ENCODE measurements at places on chromosomes 16 and 17.

DNA sequence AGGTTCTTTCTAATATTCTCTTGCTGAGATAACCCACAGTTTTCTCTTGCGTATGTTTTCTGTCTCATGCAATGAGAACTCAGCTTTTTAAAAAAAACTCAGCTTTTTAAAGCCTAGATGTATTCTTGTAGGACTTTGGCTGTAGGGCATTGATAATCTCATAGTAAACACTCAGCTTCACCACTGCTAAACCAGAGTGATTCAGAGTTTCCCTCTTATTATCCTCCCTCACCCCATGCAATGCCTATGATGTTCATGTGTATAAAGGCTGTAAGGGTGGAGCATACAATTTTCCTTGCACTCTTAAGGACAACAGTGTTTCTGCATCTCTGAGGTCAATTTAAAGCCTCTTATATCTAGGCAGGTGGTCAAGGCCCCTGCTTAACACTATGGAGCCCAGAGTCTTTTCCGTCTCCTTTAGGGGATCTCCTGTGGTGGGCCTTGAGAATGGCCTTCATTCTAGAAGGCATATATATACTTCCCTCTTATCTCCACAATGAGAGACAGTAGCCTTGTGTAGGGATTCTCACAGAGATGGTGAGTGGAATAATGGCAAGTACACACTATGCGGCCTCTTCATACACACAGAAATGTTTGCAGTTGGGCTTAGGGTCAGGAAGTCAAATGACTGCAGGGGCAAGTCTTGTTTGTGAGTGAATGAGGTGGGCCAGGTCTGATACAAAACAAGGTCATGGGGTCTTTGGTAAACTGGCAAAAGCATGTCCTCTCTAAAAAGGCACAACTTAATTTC, 279.6 kb downstream of the HS3ST3A1 start:
- no peak for DNase-seq

- DNase-seq, result no peak
These were observed 14.1 kb upstream of the NUDT16L1 start for GRCh38 chr16:4679156-4679849.

- DNase-seq, result no peak
These were observed 24.5 kb upstream of the CIBAR2 start for GRCh38 chr16:85136702-85137322.

DNA sequence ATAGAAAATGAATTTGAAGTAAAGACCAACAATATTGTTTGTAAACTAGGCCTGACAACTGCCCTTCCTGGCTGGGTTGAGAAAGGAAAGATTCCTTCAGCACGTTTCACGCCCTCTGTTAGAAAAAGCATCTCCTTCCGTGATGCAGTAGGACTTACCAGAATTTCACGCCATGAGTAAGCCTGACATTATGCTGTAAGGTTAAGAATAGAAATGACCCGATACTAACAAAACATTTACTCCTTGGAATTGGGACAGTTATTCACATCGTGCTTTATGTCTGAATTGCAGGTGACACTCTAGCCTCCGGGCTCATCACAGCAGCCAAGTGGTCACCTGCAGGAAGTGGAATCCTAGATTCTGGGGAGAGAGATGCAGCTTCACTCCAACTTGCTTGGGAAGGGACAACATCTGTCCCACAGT, 17.5 kb downstream of the MARCHF10 start:
- no peak for DNase-seq

GRCh38 chr17:82063424-82064415, 1.9 kb downstream of the DUS1L start:
- no peak for DNase-seq

- no peak for DNase-seq
These were observed 7.3 kb downstream of the C16orf86 start for GRCh38 chr16:67673712-67674580.

DNA sequence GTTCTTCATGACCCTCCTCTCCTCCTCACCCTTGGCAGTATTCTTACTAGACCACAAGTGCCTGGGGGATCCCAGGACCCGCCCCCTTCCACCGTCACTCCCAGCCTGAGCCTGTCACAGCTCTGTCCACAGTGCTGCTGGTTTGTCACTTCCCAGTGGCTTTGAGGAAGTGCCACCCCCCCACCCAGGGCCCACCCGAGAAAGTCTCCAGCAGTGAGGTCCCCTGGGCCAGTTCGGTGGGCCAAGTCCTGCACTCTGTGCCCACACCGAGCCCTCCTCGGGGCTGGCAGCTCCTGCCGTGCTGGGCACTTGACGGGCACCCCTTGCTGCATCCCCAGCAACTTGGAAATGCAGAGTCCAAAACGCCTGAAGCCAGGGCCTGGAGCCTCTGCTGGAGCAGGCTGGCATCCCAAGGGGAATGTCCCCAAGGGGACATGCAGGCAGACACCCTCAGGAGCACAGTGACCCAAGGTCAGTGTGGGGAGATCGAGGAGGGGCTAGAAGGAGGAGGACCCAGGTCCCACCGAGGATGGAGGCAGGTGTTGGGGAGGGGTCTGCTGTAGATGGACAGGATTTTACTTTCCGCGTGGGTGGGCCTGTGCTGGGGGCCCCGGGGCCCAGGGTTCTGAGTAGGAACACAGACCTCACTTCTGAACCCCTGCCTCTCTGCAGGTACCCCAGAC, 15.5 kb downstream of the MMP15 start:
- DNase-seq, result no peak

GRCh38 chr17:37731056-37731455, 13.8 kb downstream of the HNF1B start:
- DNase-seq, result no peak

GRCh38 chr16:68767581-68767980, 30.5 kb downstream of the CDH1 start:
- no peak for DNase-seq

DNA sequence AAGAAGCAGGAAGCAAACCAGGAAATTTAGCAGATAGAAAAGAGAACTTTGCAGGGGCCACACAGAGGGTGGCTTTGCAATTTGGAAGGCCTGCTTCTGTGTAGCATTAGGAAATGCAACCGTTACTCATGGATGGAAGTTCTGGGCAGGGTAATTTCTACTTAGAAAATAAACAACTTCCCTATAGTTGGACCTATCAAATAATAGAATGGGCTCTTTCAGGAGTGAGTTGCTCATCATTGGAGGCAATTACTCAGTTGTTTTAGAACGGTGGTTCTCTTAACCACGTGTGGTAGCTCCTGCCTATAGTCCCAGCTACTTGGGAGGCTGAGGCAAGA, 25.8 kb upstream of the HS3ST2 start:
- no peak for DNase-seq

- no peak for DNase-seq
These were observed 5.7 kb downstream of the DLG4 start for GRCh38 chr17:7213895-7214299.

DNA sequence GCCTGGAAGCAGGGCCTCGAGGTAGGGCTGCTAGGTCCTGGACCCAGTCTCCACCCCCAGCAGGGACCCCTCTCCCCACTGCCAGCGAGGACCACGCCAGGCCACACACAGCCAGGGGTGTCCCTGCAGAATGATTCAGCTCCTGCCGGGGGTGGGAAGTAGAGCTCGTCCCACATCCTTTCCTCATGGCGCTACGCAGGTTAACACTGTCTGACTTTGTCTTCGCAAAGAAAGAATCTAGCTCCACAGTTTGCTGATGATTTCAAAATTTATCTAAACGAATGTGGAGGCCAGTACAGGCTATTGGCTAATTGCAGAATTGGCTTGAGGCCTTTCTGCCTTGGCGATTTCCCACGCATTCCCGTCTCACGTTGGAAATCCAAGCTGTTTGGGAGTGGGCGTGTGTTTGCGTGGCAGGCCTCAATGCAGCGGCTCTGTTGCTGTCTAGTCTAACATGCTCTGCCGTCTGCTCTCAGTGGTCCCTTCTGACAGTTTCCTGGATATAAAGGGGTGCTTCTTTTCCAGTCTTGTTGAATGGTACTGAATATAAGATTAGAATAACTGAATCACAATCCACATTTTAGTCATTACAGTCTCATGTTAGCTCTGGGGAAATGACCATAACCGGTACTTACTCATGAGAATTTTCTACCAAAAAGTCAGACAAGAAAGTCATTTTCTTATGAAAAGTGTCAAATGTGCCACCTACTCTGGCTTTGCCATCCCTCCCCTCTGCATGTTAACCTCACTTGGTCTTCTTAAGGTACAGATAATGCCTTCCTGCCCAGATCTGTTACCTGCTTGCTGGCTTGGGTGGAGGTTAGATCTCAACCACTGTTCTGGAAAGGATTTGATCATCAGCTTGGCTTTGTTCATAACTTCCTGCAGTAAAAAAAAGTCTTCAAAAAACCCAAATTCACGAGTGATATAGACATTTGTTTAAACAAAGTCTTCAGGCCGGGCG, 252.4 kb downstream of the NTN1 start:
- DNase-seq, result no peak

GRCh38 chr17:10071141-10071540, 127.3 kb downstream of the GAS7 start:
- no peak for DNase-seq

DNA sequence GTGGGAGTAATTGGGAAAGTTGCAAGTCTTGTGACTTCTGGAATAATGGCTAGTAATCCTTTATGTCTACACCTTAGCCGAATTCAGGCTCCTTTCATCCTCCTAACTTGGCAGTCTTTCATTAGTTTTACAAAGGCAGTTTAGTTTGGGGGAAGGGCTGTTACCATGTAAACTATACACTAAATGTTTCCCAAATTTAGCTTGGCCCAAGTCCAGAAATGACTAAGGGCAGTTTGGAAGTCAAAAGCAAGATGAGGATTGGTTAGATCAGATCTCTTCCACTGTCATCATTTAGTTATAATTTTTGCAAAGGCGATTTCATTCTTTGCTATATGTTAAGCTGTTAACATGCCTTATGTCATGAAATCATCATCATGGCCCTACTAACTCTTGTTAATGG, 115.4 kb upstream of the CACNG3 start:
- DNase-seq, result no peak

DNA sequence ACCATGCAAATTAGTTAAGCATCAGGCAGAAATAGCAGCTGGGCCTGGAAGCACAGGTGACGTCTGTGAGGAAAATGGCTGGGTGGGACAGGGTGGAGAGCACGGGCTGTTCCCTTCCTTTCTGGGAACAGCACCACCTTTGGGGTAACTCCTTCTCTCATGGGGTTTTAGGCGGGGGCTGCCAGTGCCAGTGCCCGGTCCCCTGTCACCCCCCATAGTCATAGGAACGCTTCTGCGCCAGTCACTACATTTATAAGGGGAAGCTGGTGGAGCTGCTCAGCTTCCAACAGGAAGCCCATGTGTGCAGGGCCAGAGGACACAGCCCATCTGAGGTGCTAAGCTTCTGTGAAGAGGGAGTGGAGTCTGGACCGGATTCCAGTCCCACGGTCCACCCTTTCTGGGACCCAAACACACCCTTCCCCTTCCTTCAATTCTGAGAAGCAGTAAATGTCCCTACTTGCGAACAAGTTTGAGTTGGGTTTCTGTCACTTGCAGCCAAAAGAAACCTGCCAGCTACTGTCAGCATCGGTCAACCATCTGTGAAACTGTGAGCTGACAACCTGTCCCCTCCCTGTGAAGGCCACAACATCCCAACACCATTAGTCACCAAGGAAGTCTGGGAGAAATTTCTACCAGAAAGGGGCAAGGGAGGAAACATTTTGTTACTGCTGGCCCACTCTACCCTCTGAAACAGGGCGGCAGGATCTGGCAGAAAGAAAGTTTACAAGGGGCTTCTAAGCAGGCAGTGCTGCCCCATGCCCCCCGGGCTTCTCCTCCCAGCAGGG, 86.0 kb upstream of the AMZ2 start:
- no peak for DNase-seq

GRCh38 chr17:4247361-4247970, 16.3 kb downstream of the ANKFY1 start:
- DNase-seq, result no peak

GRCh38 chr17:34068571-34068970, 186.5 kb upstream of the CCL2 start:
- no peak for DNase-seq

DNA sequence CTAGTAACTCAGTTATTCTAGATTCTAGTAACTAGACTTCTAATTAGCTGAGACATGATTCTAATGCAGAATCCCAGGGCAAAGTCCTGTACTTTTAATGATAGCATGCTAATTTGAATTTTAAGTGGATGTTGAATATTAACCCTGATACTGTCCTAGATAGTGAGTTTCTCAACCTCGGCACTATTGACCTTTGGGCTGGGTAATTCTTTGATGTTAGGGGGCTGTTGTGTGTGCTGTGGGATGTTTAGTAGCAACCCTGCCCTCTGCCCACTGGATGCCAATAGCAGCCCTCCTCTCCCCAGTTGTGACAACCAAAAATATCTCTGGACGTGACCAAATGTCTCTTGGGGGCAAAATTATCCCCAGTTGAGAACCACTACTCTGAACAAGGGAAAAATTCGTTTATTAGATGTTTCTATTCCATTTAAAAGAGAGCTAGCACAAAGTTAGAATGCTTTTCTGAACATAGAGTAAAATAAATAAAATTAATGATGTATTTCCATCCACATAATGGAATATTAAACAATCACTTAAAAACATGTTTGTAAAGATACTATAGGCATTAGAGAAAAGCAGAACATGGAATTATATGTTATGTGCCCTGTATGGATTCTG, 30.2 kb downstream of the SALL1 start:
- DNase-seq, result no peak

GRCh38 chr17:45305530-45306087, 11.2 kb downstream of the MAP3K14 start:
- DNase-seq, result no peak

GRCh38 chr17:45315648-45316433, 979 bp downstream of the MAP3K14 start:
- no peak for DNase-seq

GRCh38 chr16:19481296-19481695, 40.6 kb downstream of the GDE1 start:
- no peak for DNase-seq

GRCh38 chr16:85631230-85631629, 18.1 kb downstream of the GSE1 start:
- no peak for DNase-seq

GRCh38 chr17:1931844-1932579, 93.1 kb downstream of the RTN4RL1 start:
- DNase-seq, result no peak

DNA sequence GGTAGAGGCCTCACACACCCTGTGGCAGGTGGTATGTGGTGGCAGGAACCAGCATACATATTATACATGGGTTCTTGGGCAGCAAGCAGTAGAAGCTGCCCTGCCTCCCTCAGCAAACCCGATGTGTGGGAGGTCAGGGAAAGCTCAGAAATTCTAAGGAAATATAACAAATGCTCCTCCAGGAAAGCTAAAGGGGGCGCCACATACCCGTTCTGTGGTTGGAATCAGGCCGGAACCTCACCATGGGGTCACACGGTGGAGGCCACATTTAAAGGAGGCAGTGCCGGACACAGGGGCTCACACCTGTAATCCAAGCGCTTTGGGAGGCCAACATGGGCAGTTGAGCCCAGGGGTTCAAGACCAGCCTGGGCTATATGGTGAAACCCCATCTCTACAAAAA, 12.4 kb upstream of the KATNB1 start:
- DNase-seq, result no peak

- no peak for DNase-seq
These were observed 84.9 kb downstream of the RTN4RL1 start for GRCh38 chr17:1939981-1940809.

Measured in activated effector memory CD4-positive, alpha-beta T cell treated with Interleukin-2 at 50 U/mL for 16 hours (primary cell).